ENCODE measurements at places on chromosomes 1 and 21. TPM values are rescaled to one million over a fixed set of nuclear protein-coding genes. Genes with fewer than 3 reads are reported as not detected.

Gene TSSK3
- polyA plus RNA-seq: 0.22 TPM

Gene LRRC53
- polyA plus RNA-seq: not detected

Gene PPM1J
- polyA plus RNA-seq: 0.62 TPM

Gene ERG
- polyA plus RNA-seq: 20.6 TPM

Gene BEND5
- 2.8 TPM for polyA plus RNA-seq

Gene INAVA
- 2.2 TPM for polyA plus RNA-seq

Gene TAF13
- 51.7 TPM for polyA plus RNA-seq

Gene RUNX3
- polyA plus RNA-seq: 2.0 TPM

Gene ZMYND12
- polyA plus RNA-seq: 1.5 TPM

Gene FAM163A
- polyA plus RNA-seq: 0.22 TPM

Gene DCST2
- polyA plus RNA-seq: 0.67 TPM

Gene SPOCD1
- 6.8 TPM for polyA plus RNA-seq

Gene CAPN8
- 0.36 TPM for polyA plus RNA-seq

Gene DMRTA2
- polyA plus RNA-seq: not detected

Gene AMPD1
- polyA plus RNA-seq: not detected

Gene SPRR1B
- not detected for polyA plus RNA-seq

Data from adipose tissue (tissue), 3 donors.